ENCODE measurements at places on chromosomes 3 and 15.

DNA sequence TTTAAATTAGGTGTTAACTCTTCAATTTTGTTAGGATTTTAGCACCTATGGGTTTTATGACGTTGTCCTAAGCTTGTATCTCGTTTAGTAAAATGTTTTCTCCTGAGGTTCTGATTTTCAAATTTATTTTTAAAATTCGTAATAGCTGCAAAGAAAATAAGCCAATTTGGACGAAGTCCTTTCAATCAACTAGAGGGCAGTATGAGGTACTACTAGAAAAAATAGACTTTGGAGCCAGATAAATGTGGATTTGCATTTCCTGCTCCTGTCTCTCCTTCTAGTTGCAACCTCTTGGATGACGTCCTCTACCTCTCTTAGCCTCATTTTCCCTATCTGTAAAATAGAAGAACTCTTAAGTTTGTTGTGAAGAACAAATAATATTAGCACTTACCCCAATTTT lies 81.1 kb downstream of the SLTM start:
- no peaks in the 10 kb centered on the region for H3K4me1 ChIP-seq
- H3K27ac ChIP-seq, result no peak overlapping the region
- no peak overlapping the region for H3K4me3 ChIP-seq
- no peak for DNase-seq
- H3K36me3 ChIP-seq, result peaks cover 26% of the 10 kb centered on the region
- H3K27me3 ChIP-seq, result no peaks in the 10 kb centered on the region

- no peak overlapping the region for H3K4me3 ChIP-seq
- no peaks in the 10 kb centered on the region for H3K36me3 ChIP-seq
- no peaks in the 10 kb centered on the region for H3K4me1 ChIP-seq
- no peak for DNase-seq
Observed at GRCh38 chr15:61720197-61720704, 340.0 kb downstream of the VPS13C start.

GRCh38 chr3:29922992-29923746 lies 642.3 kb downstream of the RBMS3 start:
- no peaks in the 10 kb centered on the region for H3K36me3 ChIP-seq
- no peak overlapping the region for H3K4me3 ChIP-seq
- H3K27me3 ChIP-seq, result peaks cover 4% of the 10 kb centered on the region
- no peak for DNase-seq
- H3K27ac ChIP-seq, result no peak overlapping the region
- H3K4me1 ChIP-seq, result no peaks in the 10 kb centered on the region

DNA sequence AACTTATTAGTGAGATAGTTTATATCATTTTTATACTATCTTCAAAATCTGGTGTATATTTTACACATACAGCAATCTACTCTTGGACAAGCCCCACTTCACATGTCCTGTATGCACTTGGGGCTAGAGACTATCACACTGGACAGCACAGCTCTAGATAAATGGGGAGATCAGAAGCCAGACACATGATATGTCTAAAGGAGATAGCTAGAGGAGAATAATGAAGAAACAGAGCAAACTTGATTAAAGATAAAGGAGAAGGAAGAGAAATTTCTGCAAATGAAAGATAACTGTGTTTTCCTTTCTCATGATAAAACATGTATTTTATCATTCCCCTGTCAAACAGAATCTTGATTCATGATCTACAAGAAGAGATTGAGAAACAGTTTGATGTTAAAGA lies 13.0 kb downstream of the CPA3 start:
- no peak overlapping the region for H3K4me3 ChIP-seq
- no peak for DNase-seq
- no peaks in the 10 kb centered on the region for H3K36me3 ChIP-seq

- H3K27ac ChIP-seq, result no peak overlapping the region
- no peaks in the 10 kb centered on the region for H3K36me3 ChIP-seq
- no peak overlapping the region for H3K4me3 ChIP-seq
- peaks cover 7% of the 10 kb centered on the region for H3K4me1 ChIP-seq
- no peak for DNase-seq
Observed at GRCh38 chr3:128464188-128464587, 2.5 kb downstream of the DNAJB8 start.
